ENCODE measurements at places on chromosomes 5 and 9.
A peak's percentile ranks its signal among the peaks of the same experiment; 100 is the strongest.

DNA sequence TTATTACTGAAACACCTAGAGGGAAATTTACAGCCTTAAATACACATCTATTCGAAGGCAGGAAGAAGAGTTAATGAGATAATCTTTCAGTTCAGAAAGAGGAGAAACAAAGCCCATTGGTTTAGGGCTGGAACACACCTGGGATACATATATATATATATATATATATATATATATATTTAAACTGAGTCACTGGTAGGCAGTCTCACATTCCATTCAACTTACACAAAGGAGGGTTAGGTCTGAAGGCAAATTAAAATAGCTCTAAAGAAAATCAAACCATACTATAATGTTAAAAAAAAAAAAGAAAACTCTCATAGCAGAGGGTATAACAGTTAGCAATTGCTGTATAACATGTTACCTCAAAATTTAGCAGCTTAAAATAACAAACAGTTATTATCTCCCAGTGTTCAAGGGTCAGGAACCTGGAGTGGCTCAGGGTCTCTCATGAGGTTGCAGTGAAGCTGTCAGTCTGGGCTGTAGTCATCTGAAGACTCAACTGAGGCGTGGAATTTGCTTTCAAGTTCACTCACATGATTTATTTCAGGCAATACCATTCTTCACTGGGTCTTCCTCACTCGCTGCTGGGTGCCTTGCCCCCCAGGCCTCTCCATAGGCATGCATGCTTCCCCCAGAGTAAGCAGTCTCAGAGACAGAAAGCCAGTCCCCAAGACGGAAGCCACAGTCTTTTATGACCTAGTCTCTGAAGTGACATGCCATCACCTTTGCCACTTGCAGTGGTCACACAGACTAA is 332.8 kb downstream of the NSG2 start:
- no peak for DNase-seq

DNA sequence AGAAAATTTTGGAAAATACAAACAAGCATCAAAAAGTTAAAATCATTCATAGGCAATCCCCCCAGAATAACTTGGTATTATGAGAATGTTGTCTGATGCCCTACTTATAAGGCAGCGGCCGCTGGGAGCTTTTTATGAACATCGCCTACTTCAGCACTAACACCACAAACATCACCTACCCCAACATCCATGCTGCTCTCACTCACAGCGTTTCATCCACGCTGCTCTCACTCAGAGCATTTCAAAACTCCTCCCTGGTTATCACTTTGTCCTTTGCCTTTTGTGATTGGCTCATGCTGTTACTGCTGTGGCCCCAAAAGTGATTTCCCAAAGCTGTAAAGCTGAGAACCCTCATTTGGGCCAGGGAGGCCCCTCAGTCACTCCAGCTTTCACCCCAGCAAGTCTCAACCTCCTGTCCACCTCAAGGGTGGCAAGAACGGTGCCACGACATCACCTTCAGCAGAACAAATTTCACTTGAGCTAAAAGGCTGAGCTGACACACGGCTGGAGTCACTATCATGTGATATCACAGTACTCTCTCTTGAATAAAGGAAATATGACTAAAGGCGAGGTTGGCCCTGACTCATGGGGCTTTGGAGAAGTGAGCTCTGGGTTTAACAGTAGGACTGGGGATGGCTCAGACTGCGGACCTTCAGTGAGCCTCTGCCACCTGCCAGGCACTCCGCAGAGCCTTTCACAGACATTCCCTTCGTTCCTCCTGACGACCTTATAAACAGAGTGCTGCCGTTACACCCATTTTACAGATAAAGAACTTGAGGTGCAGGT is 25.2 kb downstream of the SHC3 start:
- peak; percentile 97 for DNase-seq

- DNase-seq = no peak
Measured at GRCh38 chr5:80759866-80760577, 105.2 kb upstream of the DHFR start.

GRCh38 chr5:62689599-62690368 is 111.2 kb downstream of the LRRC70 start:
- no peak for DNase-seq
